NCI-H510A (cell line): ENCODE measurements at places on chromosomes 12 and 14.

DNA sequence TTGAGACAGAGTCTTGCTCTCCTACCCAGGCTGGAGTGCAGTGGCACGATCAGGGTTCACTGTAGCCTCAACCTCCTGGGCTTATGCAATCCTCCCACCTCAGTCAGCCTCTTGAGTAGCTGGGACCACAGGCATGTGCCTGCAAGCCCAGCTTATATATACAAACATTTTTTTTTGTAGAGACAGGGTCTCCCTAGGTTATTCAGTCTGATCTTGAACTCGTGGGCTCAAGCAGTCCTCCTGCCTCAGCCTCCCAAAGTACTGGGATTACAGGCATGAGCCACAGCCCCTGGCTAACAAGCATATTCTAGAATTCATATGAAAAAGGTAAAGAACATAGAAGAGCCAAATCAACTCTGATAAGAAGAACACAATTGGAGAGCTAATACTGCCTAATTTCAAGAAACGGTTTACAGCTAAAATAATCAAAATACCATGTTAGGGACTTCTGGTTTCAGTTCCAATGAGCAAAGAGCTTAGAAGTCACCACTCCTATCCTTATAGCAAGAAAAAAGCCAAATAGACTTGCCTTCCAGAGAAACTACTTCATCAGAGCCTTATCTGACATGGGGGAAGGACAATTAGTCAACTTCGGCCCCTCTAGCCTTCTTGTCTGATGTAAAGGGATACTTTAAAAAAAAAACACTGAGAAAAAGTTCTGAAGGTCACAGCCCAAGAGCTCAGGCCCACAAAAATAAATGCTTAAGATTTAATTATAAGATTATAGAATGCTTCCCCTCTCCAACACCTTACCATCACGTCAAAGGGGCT lies 37.6 kb downstream of the TMEM116 start:
- no peak for DNase-seq

GRCh38 chr12:27979145-27979544 lies 6.6 kb upstream of the PTHLH start:
- DNase-seq = no peak

- no peak for DNase-seq
These were observed 141.6 kb upstream of the CPSF6 start for GRCh38 chr12:69097619-69098368.

GRCh38 chr12:93540466-93540865 lies 32.0 kb upstream of the SOCS2 start:
- no peak for DNase-seq

- no peak for DNase-seq
These were observed 17.1 kb downstream of the PAPLN start for GRCh38 chr14:73254247-73255004.

- DNase-seq = no peak
These were observed 210.0 kb downstream of the PPM1H start for GRCh38 chr12:62724947-62725451.

- DNase-seq = peak; percentile 17
These were observed 1.2 kb downstream of the MGP start for GRCh38 chr12:14884458-14884878.

- DNase-seq = no peak
These were observed 188.2 kb downstream of the NAV3 start for GRCh38 chr12:78018939-78019338.

- DNase-seq = no peak
These were observed 687 bp downstream of the IFFO1 start for GRCh38 chr12:6555018-6555691.

GRCh38 chr14:49972823-49973222 lies 79.9 kb downstream of the ARF6 start:
- DNase-seq = no peak

GRCh38 chr12:59850268-59850667 lies 254.4 kb downstream of the SLC16A7 start:
- DNase-seq = no peak

DNA sequence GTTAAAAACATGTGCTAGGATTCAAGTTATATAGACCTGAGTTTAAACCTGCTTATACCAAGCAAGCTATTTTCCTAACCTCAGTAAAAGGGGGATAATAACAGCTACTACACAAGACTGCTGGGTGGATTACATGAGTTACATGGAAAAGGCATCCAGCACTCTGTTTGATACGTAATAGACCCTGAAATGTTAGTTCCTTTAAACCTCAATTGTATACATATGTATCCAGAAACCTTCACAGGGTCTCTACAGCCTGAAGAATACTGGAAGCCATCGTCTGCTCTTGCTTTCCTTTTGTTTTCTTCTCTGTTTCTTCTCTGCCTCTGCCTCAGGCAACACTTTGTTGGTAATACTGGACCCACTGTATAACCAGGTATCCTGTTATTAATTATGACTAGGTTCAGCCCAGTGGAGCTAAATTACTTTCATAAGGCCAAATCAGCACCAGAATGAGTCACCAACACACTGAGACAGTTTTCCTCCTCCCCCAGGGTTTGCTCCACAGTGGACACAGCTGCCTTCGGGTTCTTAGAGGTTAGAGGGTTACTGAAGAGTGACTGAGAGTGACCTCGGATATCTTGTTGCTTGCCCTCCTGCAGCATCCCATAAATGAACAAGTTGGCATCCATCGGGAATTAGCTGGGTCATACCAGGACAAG lies 127.1 kb downstream of the CAPZA3 start:
- DNase-seq = no peak

- no peak for DNase-seq
These were observed 319.5 kb downstream of the FUT8 start for GRCh38 chr14:65731933-65732506.

DNA sequence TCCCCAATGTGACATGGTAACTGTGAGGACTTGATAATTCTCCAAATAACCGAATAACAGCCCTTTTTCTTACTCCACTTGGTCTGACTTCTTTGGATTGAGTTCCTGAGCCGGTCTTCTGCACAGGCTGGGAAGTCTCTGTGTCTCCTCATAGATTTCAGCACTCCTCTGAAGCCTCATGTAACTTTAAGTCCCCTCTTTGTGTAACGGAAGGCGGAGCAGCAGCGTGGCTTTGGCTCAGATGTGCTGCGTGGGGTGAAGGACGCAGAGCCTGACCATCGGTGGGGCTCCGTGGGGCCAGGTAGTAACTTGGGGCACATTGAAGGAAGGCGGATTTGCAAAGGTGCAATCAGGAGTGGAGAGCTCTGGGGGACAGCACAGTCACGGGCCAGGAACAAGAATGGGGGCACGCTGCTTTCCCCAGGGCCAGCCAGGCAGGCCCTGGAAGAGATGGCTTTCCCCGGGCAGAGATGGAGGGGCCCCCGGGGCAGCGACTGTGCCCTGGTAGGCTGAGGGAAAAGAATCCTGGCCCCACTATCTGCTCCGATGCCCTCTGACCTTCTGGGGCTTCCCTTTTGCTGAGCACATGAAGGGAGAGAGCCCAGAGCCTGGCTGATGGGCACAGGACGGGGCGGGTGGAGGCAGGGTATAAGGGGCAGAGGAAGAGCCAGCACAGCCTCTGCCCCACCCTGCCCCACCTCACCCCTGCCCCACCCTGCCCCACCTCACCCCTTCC lies 56.9 kb downstream of the ADGRD1 start:
- no peak for DNase-seq

DNA sequence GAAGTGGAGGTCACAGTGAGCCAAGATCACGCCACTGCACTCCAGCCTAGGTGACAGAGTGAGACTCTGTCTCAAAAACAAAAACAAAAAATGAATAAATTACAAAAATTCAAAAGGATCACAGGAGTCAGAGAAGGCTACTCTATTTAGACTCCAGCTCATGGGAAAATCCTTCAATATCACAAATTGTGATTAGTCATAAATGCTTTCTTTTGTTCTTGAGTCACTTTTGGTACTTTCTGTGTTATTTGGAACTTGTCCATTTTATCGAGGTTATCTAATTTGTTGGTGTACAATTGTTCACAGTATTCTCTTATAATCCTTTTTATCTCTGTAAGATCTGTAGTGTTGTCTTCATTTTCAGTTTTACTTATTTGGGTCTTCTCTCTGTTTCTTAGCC lies 18.9 kb downstream of the ALDH2 start:
- no peak for DNase-seq

DNA sequence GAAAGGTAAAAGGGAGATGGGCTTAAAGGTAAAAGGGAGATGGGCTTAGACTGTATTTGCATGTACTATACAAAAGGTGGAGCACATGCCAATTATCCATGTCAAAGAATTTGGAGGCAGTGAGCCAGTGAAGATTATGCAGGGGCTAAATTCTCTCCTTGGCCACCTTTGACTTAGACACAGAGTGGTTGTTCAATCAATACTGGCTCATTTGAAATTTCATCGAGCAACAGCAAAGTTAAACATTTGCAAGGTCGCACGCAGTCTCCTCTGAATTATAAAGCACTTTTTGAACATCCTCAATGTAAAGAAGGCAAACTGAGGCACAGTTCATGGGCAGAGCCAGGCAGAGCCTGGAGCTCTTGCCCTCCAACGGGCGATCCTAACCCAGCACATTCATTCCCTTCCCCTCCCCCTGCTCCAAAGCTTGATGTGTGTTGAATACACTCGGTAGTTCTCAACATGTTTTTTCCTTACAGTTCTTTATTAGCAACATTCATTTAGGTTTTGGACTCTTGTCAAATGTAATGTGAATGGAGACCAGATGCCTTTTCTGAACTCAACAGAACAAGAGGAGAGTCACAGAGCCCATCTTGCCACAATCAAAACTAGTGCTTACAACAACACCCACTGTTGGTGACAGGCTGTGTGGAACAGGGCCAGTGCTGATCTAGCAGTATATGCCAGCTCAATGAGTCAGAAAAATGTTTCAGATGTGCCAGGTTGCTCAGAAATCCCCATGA lies 169.7 kb upstream of the G2E3 start:
- no peak for DNase-seq

DNA sequence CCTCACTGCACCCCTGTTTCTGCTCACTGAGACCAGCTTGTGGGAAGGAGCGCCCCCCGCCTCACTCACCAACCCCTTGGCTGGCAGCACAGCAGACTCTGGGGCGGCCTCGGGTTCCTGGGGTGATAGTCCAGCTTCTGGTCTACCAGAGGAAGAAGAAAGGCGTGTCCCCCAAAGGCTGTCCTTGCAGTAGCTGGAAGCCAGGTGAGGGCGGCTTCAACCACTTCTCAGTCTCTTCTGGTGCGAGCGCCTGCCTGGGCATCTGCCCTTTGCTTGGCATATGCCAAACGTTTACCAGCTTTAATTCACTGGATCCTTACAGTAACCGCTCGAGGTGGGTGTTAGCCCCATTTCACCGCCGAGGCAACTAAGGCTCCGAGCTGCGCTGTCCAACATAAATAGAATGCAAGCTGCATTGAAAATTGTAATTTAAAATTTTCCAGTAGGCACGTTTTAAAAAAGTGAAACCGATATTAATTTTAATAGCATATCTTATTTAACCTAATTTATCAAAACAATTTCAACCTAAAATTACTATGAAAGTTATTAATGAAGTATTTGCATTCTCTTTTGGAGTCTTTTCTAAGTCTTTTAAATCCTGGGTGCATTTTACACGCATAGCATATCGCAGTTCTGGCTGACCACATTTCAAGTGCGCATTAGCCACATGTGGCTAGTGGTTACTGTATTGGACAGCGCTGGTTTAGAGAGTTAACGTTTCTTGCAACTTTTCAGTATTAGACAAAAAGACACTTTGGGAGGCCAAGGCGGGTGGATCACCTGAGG lies 872 bp downstream of the FAM177A1 start:
- peak; percentile 42 for DNase-seq

DNA sequence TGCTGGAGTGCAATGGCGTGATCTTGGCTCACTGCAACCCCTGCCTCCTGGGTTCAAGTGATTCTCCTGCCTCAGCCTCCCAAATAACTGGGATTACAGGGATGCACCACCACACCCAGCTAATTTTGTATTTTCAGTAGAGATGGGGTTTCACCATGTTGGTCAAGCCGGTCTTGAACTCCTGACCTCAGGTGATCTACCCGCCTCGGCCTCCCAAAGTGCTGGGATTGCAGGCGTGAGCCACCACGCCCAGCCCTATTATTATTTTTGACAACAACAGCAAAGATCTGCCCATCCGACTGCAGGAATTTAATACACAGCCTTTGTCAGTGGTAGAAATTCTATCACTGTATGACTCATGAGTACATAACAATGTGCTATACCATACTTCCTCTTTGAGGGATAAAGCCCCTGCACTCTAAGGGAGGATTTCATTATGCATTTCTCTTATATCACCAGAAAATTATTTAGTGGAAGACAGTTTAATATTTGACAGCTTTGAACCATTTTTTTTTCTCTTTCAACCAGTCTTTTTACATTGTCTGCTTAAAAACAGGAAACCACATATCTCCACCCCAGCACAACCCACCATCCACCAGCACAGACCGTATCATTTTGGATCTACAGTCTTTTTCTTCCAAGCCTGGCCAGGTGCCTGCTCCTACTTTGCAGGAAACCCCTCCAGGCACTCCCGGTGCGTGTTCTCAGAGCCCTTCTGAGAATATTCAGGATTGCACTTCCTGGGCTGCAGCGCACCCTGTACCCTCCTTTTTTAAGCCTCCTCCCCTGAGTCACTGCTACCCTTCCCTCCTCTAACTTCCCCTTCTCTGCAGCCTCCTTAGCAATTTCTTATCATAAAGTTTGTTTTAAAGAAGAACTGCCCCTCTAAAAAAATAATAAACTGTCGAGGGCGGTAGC lies 594 bp downstream of the ARHGDIB start:
- DNase-seq = no peak

DNA sequence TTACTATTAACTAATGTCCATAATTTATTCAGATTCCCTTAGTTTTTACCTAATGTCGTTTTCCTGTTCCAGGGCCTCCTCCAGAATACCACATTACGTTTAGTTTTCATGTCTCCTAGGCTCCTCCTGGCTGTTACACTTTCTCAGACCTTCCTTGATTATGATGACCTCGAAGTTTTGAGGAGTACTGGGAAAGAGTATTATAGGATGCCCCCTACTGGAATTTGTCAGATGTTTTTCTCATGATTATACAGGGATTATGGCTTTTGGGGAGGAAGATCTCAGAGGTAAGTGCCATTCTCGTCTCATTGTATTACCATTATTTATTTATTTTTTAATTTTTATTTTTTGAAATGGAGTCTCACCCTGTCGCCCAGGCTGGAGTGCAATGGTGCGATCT lies 17.7 kb upstream of the C1S start:
- DNase-seq = no peak

- DNase-seq = no peak
These were observed 87.4 kb downstream of the SLC38A1 start for GRCh38 chr12:46181465-46181864.

GRCh38 chr12:24550609-24551008 lies 398.3 kb downstream of the BCAT1 start:
- no peak for DNase-seq

GRCh38 chr14:68553311-68553710 lies 239.6 kb downstream of the ZFP36L1 start:
- no peak for DNase-seq

DNA sequence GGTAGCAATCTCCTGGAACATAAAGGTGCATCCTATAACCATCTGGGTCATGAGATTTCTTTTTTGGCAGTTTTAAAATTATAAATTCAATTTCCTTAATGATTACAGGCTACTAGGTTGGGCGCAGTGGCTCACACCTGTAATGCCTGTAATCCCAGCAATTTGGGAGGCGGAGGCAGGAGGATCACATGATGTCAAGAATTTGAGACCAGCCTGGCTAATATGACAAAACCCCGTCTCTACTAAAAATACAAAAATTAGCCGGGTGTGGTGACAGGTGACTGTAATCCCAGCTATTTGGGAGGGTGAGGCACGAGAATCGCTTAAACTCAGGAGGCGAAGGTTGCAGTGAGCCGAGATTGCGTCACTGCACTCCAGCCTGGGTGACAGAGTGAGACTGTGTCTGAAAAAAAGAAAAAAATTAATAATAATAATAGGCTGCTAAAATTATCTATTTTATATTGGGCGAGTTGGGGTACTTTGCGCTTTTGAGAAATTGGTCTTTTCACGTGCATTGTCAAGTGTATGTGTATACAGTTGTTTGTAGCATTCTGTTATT lies 17.2 kb upstream of the ARF6 start:
- DNase-seq = no peak

GRCh38 chr12:68393417-68393816 lies 61.3 kb upstream of the MDM1 start:
- no peak for DNase-seq
